ENCODE measurements at places on chromosomes 7 and 10.
A peak's percentile ranks its signal among the peaks of the same experiment; 100 is the strongest.

DNA sequence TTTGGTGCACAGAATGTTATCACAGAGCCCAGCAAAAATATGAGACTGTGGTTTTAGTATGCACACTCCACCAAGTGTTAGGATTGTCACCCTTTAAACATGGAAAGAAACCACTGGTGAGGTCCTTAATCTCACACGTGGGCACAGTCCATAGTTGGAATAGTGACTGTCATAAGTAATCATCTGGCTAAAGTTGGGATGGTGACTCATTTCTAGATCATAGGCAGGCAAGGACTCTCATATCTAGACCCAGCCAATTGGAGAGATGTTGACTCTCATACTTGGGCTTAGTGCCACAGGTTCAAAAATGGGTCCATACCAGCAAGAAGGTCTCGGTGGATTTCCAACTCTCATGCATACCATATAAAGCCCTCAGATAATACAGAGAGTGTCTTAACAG is 39.6 kb upstream of the ZNF680 start:
- DNase-seq, result peak; percentile 50

DNA sequence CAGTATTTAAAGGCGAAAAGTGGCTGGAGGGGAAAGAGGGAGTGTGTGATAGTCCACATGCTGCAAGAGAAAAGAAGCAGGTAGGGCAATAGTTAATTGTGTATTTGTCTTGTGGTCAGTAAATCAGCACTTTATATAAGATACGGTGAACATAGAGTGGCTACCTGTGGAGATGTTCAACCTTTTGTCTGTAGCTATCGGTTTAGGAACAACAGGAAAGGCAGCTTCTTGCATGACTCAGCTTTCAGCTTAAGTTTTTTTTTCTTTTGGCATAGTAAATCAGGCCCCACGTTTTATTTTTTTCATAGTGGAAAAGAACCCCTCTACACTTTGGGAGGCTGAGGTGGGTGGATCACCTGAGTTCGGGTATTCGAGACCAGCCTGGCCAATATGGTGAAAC is 14.2 kb upstream of the MTPN start:
- no peak for DNase-seq

GRCh38 chr7:151025924-151026671 is 1.8 kb upstream of the ATG9B start:
- DNase-seq, result peak; percentile 76

GRCh38 chr7:80140388-80140787 is 5.8 kb downstream of the GNAI1 start:
- DNase-seq, result peak; percentile 38

DNA sequence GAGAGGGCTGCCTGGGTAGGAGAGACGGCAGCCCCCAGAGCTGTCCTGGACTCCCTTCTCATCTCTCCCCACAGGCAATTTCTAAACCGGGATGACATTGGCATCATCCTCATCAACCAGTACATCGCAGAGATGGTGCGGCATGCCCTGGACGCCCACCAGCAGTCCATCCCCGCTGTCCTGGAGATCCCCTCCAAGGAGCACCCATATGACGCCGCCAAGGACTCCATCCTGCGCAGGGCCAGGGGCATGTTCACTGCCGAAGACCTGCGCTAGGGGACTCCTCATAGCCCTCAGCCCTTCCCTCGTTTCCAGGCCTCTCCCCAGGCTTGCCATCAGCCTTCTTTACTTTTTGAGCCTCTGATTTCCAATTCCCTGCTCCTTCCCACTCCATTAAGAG is 2.6 kb downstream of the ATP6V1F start:
- no peak for DNase-seq

DNA sequence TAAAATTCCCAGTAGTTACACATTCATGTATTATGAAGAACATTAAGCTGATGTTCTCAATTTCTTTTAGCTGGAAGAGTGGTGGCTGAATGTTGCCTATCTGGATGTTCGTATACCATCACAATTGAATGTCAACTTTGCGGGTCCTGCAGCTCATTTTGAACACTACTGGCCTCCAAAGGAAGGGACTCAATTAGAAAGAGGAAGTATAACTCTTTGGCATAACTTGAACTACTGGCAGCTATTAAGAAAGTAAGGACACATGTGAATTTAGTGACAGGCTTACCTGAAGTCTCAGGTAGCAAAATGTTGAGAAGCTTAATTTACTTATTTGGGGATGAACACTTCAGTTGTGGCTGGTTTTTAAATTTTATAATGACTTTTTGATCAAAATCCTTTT is 15.9 kb downstream of the CROT start:
- no peak for DNase-seq

DNA sequence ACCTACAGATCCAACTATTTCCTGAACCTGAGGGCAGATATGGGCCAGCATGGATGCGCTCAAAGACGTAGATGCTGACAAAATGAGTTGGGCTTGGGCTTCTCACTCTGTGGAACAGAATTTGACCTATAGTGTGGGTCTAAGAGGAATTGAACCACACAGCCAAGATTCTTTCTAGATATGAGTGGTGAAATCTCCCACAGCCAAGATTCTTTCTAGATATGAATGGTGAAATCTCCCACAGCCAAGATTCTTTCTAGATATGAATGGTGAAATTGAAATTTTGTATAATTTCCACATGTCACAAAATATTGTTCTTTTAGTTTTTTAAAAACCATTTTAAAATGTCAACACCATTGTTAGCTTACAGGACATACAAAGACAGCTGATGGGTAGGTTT is 215.4 kb upstream of the LRGUK start:
- DNase-seq, result no peak

All from cardiac fibroblast (primary cell).